Activated CD4-positive, alpha-beta T cell treated with anti-CD3 and anti-CD28 coated beads, Interleukin-2, amount 50 U/mL, for 4 hours (primary cell): ENCODE measurements at places on chromosomes 1 and 21.

GRCh38 chr1:24925082-24925779 lies 4.8 kb downstream of the RUNX3 start:
- DNase-seq = peak; percentile 90

DNA sequence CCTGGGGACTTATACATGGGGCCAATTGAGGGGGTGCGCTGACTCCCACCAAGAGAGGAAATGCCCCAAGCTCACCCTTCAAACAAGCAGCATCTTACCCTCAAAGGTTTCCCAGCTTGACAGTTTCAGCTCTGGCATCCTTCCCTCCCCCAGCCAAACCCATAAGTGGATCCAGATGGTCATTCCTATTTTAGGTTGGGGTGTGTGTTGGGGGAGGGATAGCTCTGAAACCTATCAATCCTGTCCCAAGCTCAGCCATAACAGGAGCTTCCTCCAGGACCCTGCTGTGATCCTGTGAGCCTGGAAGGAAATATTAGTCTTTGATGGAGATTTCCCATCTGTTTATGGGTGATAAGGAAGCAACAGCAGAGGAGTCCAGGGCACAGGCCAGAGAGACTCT lies 3.4 kb upstream of the TMEM222 start:
- DNase-seq = no peak

DNA sequence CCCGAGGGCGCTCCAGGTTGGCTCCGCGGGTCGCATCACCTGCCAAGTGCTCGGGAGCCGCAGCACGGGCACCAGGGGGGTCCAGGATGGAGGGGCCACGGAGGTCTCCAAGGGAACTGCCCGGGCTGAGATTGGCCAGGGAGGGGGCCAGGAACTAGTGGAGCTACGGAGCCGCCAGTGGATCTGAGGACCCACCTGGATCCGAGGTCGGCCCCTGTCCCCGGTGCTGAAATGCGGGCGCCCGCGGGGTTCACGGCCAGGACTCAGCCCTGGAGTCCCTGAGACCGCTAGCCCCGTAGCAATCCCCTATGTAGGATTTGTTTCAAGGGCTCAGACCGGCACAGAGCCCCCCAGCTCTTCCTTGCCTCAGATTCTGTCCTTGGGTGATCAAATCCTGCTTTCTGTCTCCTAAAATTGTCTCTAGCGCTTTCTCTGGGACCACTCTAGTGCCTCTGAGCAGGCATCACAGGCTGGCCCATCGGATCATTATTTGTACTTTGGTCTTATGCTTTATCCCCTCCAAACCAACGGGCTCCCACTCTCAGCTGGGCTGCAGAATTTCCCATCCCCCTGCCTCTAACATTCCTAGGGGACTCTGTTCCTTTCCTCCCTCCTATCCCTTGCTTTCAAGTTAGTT lies 27.3 kb downstream of the KIAA2013 start:
- no peak for DNase-seq

DNA sequence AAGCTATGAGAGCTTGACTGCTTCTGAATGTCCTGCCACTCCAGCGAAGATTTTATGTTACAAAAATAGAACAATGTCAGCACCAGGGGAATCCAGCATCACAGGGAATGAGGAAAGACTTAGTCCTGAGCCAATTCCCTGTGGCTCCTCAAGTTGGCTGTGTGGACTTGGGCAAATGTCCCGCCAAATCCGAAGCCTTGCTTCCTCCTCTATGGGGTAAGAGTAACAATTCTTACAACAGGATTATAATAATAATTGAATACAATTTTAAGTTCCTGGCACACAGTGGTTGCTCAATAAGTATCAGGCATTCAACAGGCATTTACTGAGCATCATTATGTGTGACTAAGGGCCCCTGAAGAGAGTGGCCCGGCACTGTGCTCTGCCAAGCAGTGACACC lies 44.4 kb downstream of the STPG1 start:
- DNase-seq = no peak

GRCh38 chr1:101697072-101697471 lies 299.7 kb downstream of the OLFM3 start:
- no peak for DNase-seq

DNA sequence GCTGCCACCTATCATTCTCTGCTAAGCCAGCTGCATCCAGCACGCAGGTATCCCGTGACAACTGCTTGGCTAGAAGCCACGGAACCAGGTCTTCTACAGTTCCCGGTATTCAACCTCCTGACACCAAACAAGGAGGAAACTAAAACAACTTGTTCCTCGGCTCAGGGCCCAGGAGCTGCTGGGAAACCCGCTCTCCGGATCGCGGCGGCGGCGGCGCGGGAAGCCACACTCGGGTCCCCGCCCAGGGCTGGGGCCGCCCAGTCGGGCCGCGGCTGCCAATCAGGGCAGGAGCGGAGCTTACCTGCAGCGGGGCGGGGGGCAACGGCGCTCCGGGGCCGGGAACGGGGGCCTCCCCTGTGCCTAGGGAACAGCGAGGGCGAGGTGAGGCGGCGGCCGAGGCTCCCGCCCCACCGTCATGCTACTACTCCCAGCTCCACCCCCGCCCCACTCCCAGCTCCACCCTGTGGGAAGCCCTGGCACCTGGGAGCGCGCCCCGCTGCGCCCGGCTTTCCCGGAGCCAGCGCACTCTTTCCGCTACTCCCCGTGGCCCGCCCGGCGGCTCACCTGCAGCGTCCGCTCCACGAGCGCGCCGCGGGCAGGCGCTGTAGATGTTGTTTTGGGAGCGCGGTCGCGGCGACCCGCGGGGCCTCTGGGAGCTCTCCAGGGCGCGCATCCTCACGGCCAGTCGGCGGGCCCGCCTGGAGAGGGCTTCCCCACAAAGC lies 12.1 kb downstream of the IL24 start:
- DNase-seq = peak; percentile 43
